Right lung (tissue), 10 donors: ENCODE measurements at places on chromosomes 11 and 22.

DNA sequence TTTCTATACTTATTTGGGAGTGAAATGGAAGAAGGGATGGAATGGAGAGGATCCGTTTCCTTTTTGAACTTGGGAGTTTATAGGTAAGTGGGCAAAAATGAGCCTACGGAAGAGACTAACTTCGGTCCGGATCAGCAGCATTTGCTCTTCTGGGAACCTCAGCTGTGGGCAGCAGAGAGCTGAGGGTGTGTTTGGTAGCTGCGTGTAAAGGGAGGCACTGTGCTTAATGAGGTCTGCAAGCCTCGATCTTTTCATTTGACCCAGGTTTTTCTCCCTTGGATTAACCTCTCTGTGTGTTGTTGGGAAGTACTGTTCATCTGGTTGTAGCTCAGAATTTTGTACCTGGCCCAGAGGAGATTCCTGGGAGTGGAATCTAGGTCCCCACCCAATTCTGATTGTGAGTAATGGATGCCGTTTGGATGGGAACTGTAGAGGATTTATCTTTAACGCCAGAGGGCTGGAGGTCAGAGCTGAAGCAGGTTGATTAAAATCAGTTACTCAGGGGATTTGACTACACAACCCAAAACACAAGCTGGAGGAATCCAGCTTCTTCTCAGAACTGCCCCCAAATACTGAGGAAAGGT lies 201.6 kb upstream of the SORL1-AS1 start:
- no peak for DNase-seq

- DNase-seq, result no peak
Measured at GRCh38 chr22:39653787-39654077, 83.2 kb downstream of the CACNA1I start.

DNA sequence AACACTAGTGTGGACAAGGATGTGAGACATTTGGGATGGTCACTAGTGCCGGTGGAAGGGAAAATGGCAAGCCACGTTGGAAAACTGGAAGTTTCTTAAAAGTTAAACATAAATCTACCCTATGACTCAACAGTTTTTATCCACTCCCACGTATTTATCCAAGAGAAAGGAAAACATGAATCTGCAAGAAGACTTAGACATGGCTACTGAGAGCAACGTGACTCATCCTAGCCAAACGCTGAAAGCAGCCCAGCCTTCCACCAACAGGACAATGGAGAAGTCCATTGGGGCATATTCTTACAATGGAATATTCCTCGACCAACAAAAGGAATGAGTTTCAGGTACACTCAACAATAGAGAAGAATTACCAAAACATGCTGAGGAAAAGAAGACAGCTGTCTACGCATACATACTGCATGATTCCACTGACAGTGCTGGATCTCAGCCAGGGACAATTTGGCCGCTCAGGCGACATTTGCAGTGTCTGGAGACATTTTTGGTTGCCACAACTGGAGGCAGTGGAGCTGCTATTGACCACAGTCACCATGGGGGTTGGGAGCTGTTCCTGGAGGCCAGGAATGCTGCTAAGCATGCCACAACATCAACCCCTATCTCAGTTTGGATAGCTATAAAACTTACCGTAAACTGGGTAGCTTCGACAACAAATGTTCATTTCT lies 21.2 kb downstream of the SYT13 start:
- no peak for DNase-seq

- no peak for DNase-seq
Measured at GRCh38 chr11:37409124-37409523, 811.1 kb upstream of the RAG2 start.

GRCh38 chr11:86743223-86744118 lies 56.9 kb upstream of the PRSS23 start:
- no peak for DNase-seq

DNA sequence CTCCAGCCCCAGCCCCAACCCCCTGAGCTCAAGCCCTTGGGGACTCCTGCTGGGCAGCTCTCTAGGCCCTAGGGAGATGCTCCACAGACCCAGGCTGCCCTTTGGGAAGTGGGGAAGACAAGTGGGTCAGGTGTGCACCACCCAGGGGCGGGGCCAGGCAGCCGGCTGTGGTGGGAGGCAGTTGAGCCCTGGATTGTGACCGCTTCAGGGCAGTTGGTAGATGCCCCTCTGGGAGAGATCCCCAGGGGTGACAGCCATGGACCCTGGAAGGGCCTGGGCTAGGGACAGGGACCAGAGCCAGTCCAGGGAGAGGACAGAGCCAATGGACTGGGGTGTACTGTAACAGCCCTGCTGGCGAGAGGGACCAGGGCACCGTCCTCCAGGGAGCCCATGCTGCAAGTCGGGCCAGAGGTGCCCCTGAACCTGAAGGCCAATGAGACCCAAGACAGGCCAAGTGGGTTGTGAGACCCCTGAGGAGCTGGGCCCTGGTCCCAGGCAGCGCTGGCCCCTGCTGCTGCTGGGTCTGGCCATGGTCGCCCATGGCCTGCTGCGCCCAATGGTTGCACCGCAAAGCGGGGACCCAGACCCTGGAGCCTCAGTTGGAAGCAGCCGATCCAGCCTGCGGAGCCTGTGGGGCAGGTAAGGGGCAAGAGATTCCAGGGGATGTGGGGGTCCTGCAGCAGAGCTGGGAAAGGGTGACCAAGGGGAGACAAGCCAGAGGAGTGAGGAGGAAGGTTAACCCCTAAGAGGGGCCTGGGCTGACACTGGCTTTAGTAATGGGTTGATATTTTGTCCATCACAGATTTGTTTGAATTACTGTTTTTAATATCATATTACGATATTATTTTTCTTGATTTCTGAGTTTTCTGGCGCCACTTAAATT lies at the start of gene IGLL5:
TSS of gene IGLL5 (plus strand) at position 196 of the 883 bp plus-strand sequence. CDS start at position 434, 238 bp downstream.
- no peak for DNase-seq

- no peak for DNase-seq
Measured at GRCh38 chr11:69910519-69911309, 91.5 kb upstream of the FGF3 start.

DNA sequence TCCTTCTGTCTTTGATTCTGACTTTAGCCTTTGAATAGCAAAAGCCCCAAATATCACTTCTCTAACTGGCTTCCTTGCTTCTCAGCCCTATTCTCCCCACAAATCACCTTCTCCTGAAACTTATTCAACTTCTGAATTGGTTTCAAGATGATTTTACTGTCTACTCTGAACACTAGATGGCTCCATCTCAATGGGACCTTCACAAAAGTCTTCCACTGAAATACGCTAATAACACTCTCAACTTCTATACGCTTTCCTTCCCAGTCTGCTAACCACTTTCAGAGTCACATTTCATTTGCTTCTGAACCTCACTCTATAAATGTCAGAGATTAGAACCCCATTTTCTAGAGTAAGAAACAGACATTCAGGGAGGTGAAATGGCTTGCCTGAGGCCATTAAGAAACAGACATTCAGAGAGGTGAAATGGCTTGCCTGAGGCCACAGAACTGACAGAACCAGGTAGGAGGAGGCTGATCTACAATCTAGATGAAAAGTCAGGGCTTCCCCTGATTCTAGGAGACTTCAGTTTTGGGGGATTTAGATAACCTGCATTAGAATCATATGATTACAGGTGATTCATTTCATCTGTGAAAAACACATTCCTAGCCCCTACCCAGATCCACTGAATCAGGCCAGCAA lies 20.6 kb downstream of the MORC2 start:
- DNase-seq, result peak; percentile 64

DNA sequence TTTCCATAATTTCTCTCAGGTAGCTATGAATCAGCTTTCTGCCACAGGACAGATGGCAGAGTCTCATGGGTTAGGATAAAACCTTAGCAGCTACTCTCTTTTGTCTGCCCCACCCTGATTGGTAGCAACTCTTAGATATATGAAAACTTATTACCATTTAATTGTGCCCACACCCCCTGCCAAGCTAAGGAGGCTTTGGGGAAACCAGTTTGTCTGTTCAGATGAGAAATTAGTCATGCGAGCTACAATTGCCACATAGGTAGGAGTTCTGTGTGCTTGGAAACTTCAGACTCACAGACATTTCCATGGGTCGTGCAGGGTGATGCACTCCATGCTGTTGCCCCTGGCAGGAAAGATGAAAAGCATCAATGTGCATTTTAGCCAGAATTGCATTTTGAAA lies 39.9 kb downstream of the CD44 start:
- DNase-seq, result no peak

GRCh38 chr11:88454881-88455280 lies 117.3 kb upstream of the CTSC start:
- no peak for DNase-seq

DNA sequence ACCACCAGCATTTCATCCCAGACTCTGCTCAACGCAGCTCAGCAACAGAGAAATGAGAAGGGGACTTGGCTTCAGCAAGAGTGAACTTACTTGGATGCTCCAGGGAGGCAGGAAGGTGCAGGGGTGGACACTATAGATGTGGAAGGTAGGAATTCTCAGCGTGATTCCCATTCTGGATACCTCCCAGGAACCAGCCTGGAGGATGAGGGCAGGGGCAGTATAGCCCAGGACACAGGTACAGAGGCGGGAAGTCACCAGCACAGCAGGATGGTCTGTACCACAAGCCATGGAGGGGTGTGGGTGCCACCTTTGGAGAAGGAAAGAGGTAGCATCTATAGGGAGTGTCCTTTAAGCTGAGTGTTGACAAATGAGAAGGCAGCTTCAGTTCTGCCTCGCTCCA lies 1275.2 kb downstream of the TBC1D22A start:
- no peak for DNase-seq

GRCh38 chr11:27497284-27497866 lies 9.2 kb downstream of the LIN7C start:
- no peak for DNase-seq

GRCh38 chr11:102589047-102589459 lies 36.1 kb downstream of the MMP20 start:
- no peak for DNase-seq

- no peak for DNase-seq
Measured at GRCh38 chr11:85531191-85531897, 95.8 kb downstream of the DLG2 start.

DNA sequence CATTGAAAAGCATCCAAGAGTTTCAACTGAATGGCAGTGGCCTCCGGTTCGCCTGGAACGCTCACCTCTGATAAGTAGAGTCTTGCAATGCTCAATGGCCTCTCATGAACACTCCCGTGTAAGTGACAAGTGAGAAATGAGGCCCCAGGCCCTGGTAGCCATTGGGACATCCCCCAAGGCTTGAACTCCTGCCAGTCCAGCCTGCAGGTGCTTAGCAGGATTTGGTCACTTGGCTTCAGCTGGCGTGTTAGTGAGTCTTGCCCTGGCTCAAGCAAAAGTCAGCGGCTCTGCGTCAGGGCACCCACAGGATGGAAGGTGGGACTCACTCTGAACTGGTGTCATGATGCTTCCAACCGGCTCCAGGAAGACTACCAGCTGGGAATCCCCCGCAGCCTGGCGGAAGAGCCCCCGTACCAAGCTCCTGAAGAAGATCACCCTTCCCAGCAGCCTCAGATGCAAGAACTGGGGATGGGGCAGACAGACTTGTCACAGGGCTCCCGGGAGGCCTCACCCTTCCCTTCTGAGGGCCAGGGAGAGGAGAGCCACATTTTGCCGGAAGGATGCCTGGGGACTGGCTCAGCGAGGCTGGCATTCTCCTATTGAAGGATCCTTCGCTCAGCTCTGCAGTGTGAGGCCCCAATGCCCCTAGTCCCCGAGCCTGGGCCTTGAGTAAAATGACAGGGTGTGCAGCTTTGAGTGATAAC lies 19.3 kb downstream of the MB start:
- no peak for DNase-seq

DNA sequence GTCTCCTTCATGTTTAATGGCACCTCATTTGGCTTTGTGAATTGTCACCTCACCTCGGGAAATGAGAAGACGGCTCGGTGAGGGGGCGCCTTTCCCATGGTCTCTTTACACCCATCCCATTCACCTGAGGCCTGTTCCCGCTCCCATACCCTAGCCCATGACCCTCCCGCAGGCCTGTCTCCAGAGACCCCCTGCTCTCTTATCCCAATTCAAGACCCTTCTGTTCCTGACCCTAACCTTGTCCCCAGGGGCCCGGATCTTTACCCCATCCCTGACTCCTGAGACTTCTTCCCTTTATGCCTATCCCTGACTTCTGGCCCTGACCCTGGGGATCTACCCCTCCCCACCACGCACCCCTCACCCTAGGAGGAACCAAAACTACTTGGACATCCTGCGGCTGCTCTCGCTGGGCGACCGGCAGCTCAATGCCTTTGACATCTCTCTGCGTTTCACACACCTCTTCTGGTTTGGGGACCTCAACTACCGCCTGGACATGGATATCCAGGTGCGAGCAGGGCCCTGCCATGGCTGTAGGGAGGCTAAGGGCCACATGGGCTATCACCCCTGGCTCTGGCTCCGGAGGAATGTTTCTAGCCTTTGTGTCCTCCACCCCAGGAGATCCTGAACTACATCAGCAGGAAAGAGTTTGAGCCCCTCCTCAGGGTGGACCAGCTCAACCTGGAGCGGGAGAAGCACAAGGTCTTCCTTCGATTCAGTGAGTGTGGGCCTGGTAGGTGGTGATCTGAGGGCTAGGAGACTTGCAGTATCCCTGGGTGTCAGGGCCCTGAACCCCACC lies 7.9 kb downstream of the INPPL1 start:
- no peak for DNase-seq

GRCh38 chr11:35005141-35005780 lies 88.8 kb downstream of the PDHX start:
- DNase-seq, result peak; percentile 45

- DNase-seq, result peak; percentile 71
Measured at GRCh38 chr11:67262731-67263675, 3.3 kb upstream of the GRK2 start.

DNA sequence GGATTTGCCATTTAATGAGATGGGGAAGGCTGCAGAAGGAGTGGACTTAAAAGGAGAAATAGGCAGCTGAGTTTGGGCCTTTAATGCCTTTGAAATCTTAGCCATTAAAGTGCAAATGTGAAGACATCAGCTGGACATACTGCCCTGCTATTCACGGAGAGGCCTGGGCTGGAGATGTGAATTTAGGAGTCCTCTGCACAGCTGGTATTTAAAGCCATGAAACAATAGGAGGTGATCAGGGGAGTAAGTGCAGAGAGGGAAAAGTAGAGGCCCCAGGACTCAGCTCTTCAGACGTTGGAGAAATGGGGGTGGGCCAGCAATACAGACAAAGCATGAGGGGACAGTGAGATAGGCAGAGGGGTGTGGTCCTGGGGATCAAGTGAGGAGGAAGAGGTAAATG lies 16.6 kb downstream of the SLC3A2 start:
- no peak for DNase-seq

DNA sequence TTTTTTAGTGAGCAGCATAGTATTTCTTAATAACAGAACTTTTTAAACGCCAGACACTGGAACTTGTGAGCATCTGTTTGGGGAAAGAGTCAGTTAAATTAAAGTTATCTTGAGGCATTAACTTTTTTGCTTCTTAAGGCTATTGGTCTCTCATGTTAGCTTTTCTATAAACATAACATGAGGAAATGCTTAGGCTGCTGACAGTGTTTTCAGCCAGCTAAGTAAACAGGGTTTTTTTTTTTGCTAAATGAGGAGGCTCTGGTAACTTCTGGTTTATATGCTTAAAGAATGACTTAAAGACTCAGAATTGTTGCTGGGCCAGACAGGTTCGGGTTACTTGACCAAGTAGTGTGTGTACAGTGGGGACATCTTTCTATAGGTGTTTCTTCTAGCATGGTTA lies 95.8 kb upstream of the ALKBH3 start:
- DNase-seq, result no peak

GRCh38 chr11:35030716-35031213 lies 108.2 kb upstream of the CD44 start:
- no peak for DNase-seq
